ENCODE measurements at places on chromosomes 11 and 22.

DNA sequence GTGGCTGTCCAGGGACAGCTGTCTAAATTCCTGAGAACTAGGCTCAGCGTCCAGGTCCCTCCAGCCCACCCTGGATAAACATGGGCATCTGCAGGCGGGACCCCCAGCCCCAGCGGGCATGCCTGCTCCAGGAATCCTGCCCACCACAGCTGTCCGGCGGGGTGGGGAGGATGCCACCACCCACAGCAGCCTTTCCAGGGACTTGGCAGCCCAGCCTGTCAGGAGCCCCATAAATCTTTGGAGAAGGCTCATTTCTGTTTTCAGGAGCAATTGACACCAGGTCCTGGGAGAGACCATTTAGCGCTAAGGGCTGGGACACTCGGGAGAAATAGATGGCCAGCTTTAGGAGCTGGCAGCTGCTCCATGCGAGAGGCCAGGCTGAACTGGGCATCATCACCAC lies 358.9 kb downstream of the CADM1 start:
- no peak for DNase-seq

DNA sequence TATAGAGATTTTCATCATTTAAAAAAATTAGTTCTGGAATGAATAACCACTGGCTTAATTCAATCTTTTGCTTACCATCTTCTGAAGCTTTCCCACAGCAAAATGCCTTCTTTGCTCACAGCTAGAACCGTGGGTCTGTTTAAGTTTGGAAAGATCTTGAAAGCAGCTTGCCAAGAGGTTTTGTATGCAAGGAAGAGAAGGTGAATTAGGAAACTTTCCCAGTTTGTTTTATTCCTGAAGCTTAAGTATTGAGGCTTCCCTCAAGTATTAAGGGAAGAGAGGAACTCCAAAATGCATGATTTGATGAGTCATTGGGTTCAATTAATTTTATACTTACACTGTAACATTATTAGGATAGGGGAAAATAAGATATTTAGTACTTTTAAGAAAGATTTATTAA lies 1.9 kb upstream of the ARHGEF12 start:
- DNase-seq: no peak

DNA sequence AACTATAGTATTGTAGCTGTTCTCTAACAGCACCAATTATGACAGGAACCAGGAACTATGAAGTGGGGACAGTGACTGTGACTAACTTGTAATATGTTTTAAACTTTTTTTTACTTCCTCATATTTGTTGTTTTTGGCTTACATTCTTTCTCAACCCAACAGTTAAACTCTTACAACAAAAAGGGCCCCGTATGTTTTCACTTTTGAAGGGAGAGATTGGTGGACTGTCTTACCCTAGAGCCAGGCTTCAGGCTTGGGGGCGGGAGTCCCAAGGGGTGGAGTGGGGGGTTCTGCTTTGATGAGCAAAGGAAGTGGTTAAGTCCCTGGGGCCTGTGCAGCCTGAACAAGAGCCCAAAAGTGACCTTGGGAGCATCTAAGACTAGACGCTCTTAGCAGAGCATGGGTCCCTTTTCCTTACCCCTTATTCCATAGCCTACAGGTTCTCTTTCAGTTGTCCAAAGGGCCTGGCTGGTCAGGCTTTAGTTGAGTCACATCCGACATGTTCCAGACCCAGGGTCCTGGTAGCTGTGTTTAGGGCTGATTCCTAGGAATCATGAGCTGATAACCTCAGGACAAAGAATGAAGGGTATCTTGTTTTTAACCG lies 38.8 kb downstream of the STIM1 start:
- DNase-seq: no peak

DNA sequence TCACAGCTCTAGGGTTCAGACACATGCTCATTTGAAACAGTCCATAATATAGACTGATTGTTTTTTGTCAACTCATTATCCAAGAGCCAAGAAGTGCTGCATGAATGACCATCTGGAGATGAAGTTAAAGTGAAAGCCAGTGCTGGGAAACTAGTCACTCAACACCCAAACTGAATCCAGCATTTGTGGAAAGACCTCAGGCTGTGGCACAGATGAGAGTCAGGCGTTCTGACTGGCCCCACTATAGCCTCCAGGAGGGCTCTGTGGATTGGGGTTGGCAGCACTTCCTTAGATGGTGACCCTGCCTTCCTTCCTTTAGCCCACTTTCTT lies 2.1 kb downstream of the FEZ1 start:
- DNase-seq: no peak
